ENCODE measurements at places on chromosomes 6 and 20. TPM values are rescaled to one million over a fixed set of nuclear protein-coding genes. Genes with fewer than 3 reads are reported as not detected.

LAMA2 gene
- total RNA-seq, result 262 TPM

BTN3A1 gene
- 26.3 TPM for total RNA-seq

C20orf204 gene
- 0.92 TPM for total RNA-seq

PLCB4 gene
- 2.0 TPM for total RNA-seq

RCAN2 gene
- total RNA-seq, result 3.7 TPM

ADGRG6 gene
- total RNA-seq, result 6.4 TPM

RIMS1 gene
- total RNA-seq, result 0.28 TPM

RGS19 gene
- total RNA-seq, result 7.8 TPM

PAK5 gene
- not detected for total RNA-seq

DNMT3B gene
- 0.85 TPM for total RNA-seq

RRP36 gene
- total RNA-seq, result 76.1 TPM

UNC5CL gene
- 0.09 TPM for total RNA-seq

SDCBP2 gene
- 1.3 TPM for total RNA-seq

DPPA5 gene
- not detected for total RNA-seq

WFDC6 gene
- total RNA-seq, result not detected

MYCT1 gene
- total RNA-seq, result under 0.01 TPM

SMIM8 gene
- 3.6 TPM for total RNA-seq

GPX5 gene
- not detected for total RNA-seq

LCA5 gene
- total RNA-seq, result 5.0 TPM

HTR1E gene
- total RNA-seq, result not detected

ATP6V1G2 gene
- 5.0 TPM for total RNA-seq

Measured in smooth muscle cell of bladder (primary cell).